Hepatocyte (in vitro differentiated cells): ENCODE measurements at places on chromosomes 7 and 10. TPM values are rescaled to one million over a fixed set of nuclear protein-coding genes. Genes with fewer than 3 reads are reported as not detected.

Gene POU6F2
- total RNA-seq = 0.67 and 0.88 TPM in 2 replicates

GRCh38 chr10:72011468-72011867 lies 47.3 kb downstream of the CHST3 start:
- DNase-seq = no peak

GRCh38 chr10:1233031-1233430 lies 176.8 kb downstream of the WDR37 start:
- no peak for DNase-seq

GRCh38 chr7:150435047-150435389 lies 15.4 kb upstream of the GIMAP8 start:
- no peak for DNase-seq

- no peak for DNase-seq
Observed at GRCh38 chr7:106997487-106998271, 46.8 kb upstream of the PRKAR2B start.

DNA sequence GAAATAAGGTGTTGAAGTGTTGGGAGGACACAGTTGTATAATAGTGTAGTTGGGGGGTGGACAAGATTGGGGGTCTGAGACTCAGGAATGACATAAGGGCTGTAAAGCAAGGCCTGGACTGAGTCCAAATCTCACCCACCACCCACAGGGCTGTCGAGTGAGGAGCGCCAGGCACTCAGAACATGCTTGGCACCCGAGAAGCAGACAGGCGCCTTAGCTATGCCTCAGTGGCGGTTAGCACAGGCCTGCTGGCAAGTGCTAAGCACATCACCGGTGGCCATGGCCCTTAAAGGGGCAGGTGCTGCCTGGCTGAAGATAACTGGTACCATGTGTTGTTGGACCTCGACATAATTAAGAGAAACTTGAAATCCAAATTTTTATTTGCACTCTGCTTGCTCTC lies 90.7 kb downstream of the COL13A1 start:
- DNase-seq = no peak

DNA sequence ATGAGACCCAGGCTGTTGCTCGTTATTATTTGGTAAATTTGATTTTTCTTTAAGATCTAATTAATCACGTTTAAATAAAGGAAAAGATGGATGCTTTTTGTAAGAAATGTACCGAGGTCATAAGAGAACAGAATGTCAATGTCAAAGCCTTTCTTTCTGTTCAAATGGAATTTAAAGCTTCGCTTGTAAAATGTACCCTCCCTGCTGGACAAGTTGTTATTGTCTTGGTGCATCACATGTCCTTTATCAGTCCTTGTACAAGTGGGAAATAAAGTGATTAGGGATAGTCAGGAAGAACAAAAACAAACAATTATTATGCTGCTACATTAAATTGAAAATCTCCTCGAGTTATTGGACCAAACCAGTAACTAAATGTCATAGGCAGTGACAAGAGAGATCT lies 363.2 kb downstream of the PHTF2 start:
- DNase-seq = no peak

DNA sequence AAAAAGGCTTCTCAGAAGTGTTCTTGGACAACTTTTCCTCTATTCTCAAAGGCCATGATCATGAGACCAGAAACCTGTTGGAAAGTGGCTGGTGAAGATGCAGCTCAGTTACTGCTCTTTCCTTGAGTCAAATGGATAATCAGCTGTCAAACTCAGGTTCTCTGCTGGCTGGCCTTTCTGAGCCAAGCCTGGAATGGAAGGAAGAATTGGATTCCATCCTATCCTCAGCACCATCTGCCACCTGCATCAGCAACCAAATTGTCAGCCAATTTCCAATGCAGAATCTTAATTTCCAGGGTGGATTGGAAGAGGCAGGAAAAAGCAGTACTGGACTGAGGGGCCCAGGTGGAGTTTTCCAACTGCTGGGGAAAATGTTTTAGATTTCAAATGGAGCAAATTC lies 631.7 kb downstream of the KCNMA1 start:
- DNase-seq = no peak

Gene ST8SIA6
- total RNA-seq = 0.24 TPM in 1 of 2 replicates, not detected in the other

Gene METTL27
- 1.6 and 2.6 TPM in 2 replicates for total RNA-seq
